Stimulated activated CD8-positive, alpha-beta memory T cell treated with anti-CD3 and anti-CD28 coated beads, Interleukin-2, amount 100 ng/mL, for 1 hour (primary cell): ENCODE measurements at places on chromosomes 12 and 14.

- no peak for DNase-seq
Measured at GRCh38 chr14:61565836-61566536, 129.3 kb upstream of the HIF1A start.

DNA sequence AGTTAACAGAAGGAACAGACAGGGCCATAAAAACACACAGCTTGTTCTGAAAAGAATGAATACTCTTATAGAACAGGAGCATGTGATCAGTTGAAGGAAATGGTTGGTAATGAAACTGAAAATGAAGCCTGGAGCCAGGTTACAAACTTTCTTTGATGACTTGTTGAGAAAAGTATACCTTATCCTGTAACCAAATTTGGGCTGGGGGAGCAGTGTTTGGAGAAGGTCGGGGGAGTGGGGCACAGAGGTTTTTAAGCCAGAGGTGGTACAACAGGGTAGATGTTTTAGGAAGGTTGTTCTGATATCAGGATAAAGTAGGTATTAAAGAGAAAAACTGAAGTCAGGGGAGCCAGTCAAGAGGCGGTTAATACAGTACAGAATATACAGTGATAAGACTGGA is 8.2 kb downstream of the GOLT1B start:
- DNase-seq: no peak

- DNase-seq: no peak
Measured at GRCh38 chr14:23557521-23557920, 1.4 kb downstream of the THTPA start.

- no peak for DNase-seq
Measured at GRCh38 chr14:67068251-67068650, 121.0 kb upstream of the GARIN2 start.

DNA sequence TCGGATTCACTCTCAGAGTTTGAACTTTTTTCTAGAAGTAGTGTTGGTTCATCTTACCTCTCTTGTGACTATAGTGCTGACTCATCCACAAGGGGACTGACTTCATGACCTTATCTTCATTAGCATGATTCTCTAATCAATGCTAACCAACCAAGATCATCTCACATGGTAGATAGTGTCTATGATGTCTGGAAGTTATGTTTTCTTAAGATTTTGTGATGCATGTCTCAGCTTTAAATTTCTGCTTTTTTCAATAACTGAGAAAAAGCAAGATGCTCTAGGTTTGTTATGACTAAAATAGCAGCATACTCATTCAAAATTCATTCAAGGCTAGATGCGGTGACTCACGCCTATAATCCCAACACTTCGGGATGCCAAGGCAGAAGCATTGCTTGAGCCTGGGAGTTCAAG is 12.3 kb upstream of the SLC35E3 start:
- DNase-seq: no peak

- DNase-seq: no peak
Measured at GRCh38 chr12:69252033-69252432, 12.7 kb downstream of the CPSF6 start.

DNA sequence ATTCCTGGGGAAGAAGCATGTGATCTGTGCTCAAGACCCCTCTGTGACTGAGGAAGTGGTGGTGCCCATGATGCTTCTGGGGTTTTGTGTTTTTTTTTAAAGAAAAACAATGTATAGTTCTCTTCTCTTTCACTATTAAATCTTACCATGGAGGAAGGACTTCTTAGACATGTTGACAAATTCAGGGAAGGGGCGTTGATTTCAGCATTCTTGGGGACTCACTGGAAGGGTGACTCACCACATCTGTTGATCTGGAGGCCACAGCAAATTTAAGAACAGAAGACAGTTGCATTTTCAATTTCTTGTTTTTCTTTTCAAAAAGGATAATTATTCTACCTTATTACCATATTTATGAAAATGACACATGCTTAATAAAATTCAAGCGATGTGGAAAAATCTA is 152.9 kb upstream of the RTL1 start:
- DNase-seq: no peak

DNA sequence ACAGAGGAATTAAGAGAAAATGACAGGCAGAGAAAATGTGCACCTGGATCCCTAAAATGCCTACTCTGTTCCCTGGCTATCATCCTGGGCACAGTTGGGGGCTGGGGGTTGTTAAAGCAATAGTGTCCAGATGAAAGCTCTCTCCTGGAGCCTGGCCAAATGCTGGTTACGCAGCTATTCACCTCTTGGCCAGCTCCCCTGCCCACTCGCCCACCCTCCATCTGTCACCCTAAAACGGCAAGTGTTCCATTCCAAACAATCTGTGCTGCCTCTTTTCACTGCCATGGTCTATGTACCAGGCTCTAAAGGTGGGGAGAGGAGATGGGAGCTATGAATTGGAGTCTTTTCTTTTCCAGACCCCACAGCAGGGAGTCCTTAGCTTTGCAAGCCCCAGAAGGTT is 24.7 kb upstream of the NPFF start:
- no peak for DNase-seq

GRCh38 chr14:60184146-60184904 is 19.1 kb upstream of the DHRS7 start:
- DNase-seq: no peak

GRCh38 chr12:96698521-96698920 is 208.5 kb upstream of the NEDD1 start:
- no peak for DNase-seq

DNA sequence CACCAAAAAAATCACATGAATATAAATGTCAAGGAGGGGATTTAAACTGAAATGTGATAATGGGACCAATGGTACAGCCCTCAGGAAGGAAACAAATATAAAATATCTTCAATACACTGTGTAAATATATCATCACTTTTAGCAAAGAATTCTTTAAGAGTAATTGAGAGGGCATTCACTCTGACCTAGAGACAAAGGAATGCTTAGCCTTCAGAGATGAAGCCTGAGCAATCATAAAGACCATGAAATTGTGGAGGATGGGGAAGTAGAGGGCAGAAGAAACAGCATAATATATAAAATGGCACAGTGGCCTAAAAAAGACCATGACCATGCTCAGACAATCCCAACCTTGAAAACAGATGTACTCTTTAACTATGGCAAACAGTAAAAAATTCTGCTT is 20.4 kb downstream of the YAF2 start:
- no peak for DNase-seq

DNA sequence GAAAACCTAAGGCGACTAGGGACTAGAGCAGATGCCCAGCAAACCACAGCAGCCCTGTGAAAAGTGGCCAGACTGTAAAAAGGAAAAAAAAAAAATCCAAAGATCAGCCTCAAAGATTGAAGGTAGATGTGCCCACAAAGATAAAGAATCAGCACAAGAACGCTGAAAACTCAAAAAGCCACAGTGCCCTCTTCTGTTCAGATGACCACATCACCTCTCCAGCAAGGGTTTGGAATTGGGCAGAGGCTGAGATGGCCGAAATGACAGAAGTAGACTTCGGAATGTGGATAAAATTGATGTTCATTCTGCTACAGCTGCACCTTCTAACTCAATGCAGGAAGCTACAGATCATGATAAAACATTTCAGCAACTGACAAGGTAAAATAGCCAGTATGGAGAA is 154.4 kb downstream of the GPHN start:
- no peak for DNase-seq

GRCh38 chr14:81565441-81566290 is 32.0 kb upstream of the SEL1L start:
- DNase-seq: no peak

DNA sequence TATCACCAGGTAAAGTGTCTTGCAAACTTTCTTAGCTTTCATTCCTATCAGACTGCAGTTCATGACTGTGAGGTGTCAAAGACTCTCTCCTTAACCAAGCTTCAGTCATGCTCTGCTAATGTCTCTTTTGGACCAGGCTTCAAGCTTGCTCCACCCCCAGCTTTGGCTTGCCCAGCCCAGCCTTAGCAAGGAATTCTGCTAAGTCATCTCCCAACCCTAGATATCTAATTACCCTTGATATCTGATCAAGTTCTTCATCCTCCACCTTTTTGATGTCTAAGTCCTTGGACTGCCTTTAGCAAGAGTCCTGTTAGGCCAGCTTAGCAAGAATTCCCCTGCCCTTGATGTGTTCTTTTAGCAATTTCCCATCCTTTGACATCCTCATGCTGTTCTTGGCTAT is 108.9 kb upstream of the FGD4 start:
- DNase-seq: no peak

DNA sequence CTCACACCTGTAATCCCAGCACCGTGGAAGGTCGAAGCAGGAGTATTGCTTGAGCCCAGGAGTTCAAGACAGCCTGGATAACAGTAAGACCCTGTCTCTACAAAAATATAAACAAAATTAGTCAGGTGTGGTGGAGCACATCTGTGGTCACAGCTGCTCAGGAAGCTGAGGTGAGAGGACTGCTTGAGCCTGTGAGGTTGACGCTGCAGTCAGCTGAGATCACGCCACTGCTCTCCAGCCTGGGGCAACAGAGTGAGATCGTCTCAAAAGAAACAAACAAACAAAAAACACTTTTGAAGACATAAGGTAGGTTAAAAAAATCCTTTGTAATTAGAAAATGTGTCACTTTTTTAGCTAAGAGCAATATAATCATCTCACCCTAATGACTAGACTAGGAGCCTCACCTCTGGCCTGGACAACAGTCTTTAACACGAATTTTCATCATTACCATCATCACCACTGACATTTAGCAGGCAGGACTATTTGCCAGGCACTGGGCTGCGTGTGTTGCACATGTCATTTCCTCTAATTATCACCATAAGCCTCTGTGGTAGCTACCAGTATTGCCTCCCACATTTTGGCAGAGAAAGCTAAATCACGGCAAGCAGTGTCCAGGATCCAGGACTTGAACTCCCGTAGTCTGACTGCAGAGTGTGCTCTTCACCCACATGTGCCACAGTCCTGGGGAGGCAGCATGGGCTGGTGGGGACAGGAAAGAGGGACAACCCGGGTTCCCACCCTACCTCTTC is 4.6 kb upstream of the SYCP3 start:
- no peak for DNase-seq

GRCh38 chr12:24467226-24467625 is 481.7 kb downstream of the BCAT1 start:
- no peak for DNase-seq

GRCh38 chr14:80404413-80404812 is 193.1 kb upstream of the DIO2 start:
- no peak for DNase-seq

GRCh38 chr12:55067701-55068100 is 47.9 kb downstream of the NEUROD4 start:
- DNase-seq: no peak

DNA sequence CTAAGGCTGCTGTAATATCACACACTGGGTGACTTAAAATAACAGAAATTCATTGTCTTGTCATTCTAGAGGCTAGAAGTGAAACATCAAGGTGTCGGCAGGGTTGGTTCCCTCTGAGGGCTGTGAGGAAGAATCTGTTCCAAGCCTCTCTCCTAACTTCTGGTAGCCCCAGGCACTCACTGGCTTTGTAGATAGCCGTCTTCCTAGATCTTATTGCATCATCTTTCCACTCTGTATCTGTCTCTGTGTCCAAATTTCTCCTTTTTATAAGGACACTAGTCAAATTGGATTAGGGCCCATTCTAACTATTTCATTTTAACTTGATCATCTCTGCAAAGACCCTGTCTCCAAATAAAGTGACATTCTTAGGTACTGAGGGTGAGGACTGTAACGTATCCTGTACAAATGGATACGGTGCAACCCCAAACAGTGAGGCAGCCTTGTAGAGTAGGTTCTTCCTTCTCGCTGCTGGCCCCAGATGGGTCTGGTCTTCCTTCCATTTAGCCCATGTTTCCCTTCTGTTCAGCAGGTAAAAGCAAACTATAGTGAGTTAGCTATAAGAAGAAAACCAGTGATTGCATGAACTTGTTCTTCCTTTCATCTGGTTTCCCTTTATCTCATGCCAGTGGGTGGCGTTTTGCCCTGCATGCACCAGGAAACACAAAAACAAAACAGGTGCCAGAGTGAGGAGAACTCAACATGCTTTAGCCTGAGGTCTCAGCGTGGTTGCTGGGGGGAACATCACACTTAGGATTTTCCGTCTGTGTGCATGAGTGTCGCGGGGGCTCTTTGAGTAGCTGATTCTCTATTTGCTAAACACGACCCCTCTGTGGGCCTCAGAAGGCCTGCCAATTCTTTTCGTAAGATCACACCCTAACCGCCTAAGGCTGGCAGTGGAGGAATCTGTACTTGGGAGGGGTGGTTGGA is 19.5 kb downstream of the TTC9 start:
- no peak for DNase-seq

DNA sequence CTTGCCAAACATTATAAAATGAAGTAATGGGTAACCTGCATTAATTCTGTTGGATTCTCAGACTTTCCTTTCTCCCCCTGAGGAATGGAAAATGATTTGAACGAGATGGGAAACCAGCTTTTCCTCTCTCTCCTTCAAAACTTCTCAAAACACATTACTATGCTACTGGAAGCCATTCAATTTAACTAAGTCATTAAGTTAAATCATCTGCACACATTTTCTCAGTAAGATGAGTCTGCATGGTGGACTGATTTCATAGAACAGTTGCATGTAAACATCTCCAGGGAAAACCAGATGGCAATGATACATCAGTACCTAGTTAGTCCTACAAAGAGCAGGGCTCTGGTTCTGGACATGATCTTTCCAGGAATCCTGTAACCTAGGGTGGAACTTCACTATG is 59.9 kb downstream of the BMP4 start:
- no peak for DNase-seq

DNA sequence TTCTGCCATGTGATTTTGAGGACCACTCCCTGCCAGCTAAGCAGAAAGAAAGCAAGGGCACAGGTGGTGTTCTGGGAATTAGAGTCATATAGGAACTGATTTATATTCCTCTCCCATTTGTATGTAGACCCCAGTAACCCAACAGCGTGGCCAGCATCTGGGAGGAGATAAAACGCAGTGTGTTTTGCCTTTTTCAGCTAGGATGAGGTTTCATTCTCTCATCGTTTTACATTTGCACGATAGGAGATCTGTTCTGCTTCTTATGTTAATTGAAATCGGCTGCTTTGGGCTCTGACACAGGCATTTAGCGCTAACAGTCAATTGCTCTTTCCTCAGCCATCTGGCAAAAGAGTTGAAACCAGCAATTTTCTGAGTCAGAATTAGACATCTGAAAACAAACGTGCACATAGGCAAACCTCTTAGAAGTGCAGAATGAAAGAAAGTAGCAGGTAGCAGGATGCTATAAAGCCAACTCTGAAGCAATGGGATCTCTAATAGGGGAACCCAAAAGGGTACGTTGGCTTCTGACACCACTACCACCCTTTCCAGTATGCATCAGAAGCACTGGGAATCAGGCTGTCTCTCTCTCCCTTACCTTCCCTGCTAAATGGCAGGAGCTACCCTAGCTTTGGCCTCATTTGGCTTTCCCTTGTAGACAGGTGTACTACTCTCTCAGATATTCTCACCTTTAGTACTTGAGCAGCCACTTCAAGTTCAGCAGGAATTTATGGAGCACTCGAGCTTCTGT is 219.1 kb downstream of the PHLDA1 start:
- DNase-seq: no peak

GRCh38 chr12:64700532-64700931 is 58.7 kb downstream of the GNS start:
- no peak for DNase-seq
